ENCODE measurements at places on chromosomes 12 and 14. TPM values are rescaled to one million over a fixed set of nuclear protein-coding genes. Genes with fewer than 3 reads are reported as not detected.

The HOXC9 gene
- total RNA-seq = 9.8 TPM

The LRRC43 gene
- 1.0 TPM for total RNA-seq

The CPM gene
- 11.1 TPM for total RNA-seq

The GARIN6 gene
- total RNA-seq = not detected

The POU6F1 gene
- 9.9 TPM for total RNA-seq

The IL31 gene
- total RNA-seq = not detected

The FAM90A1 gene
- 0.13 TPM for total RNA-seq

The SIX6 gene
- not detected for total RNA-seq

The ADAMTS20 gene
- not detected for total RNA-seq

The FOXG1 gene
- under 0.01 TPM for total RNA-seq

The ACSS3 gene
- total RNA-seq = 12.6 TPM

The FITM1 gene
- total RNA-seq = 0.32 TPM

The PTPRR gene
- total RNA-seq = not detected

The LRTM2 gene
- total RNA-seq = not detected

The EPYC gene
- 0.76 TPM for total RNA-seq

The RERGL gene
- not detected for total RNA-seq

The NFE2 gene
- 0.65 TPM for total RNA-seq

The ETFBKMT gene
- 6.4 TPM for total RNA-seq

The HOXC4 gene
- 2.2 TPM for total RNA-seq

The MLF2 gene
- total RNA-seq = 105 TPM

The ACSM4 gene
- not detected for total RNA-seq

The AEBP2 gene
- total RNA-seq = 26.2 TPM

The GPRC5A gene
- 28.9 TPM for total RNA-seq
